ENCODE measurements at places on chromosomes 3 and 15.

- DNase-seq, result peak; percentile 47
Measured at GRCh38 chr3:24396338-24396737, 98.3 kb downstream of the THRB start.

DNA sequence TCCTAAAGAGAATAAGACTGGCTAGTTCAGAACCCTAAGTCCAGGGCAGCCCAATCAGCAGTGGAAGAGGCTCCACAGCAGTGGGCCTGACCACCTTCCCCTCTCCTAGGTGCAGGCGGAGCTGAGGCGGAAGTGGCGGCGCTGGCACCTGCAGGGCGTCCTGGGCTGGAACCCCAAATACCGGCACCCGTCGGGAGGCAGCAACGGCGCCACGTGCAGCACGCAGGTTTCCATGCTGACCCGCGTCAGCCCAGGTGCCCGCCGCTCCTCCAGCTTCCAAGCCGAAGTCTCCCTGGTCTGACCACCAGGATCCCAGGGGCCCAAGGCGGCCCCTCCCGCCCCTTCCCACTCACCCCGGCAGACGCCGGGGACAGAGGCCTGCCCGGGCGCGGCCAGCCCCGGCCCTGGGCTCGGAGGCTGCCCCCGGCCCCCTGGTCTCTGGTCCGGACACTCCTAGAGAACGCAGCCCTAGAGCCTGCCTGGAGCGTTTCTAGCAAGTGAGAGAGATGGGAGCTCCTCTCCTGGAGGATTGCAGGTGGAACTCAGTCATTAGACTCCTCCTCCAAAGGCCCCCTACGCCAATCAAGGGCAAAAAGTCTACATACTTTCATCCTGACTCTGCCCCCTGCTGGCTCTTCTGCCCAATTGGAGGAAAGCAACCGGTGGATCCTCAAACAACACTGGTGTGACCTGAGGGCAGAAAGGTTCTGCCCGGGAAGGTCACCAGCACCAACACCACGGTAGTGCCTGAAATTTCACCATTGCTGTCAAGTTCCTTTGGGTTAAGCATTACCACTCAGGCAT is 33.7 kb downstream of the VIPR1 start:
- DNase-seq, result peak; percentile 55

- DNase-seq, result no peak
Measured at GRCh38 chr3:113165841-113166240, 45.5 kb upstream of the BOC start.

DNA sequence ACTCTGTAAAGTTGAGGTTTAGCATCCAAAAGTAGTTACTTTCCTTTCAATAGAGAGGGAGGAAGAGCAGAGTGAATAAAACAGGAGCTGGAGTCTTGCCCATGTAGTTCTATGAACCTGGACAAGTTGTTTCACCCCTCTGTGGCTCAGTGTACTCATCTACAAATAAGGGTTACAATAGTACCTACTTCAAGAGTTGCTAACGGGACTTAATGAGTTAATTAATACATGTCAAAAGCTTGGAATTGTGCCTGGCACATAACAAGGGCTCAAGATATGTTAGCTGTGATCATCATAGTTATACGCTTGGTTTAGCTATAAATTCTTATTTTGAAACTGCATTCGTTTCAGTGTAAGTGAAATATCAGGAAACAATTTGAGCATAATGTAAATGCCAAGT is 388.5 kb upstream of the THBS1 start:
- DNase-seq, result no peak

Data from iPS DF 6.9 (cell line).